ENCODE measurements at places on chromosomes 16 and 17.

DNA sequence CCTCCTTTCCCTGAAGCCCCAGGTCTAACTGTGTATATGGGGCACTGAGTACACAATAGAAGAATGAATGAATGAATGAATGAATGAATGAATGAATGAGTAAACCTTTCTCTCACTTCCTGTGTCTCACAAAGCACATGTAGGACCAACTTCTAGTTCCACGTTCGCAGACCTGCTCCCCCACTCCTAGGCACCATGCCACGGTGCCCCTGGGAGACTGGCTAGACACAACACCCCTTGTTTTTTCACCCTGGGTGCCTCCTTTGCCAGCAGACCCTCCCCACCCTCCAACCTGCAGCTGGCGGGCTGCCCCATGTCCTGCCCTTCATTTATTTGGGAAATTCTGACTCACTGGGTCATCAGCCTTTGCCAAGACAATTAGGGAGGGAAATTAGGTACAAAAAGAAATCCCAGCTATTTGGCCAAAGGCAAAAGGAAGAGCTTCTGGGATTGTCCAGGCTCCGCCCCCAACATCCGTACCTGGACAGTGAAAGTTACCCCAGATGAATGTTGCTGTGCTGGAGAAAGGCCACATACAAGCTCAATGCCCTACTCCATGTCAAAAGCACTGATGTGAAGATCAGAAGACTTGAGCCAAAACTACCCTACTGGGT lies 7.7 kb downstream of the CES1 start:
- DNase-seq = no peak

- DNase-seq = no peak
These were observed 243.4 kb upstream of the IRX5 start for GRCh38 chr16:54687043-54687899.

DNA sequence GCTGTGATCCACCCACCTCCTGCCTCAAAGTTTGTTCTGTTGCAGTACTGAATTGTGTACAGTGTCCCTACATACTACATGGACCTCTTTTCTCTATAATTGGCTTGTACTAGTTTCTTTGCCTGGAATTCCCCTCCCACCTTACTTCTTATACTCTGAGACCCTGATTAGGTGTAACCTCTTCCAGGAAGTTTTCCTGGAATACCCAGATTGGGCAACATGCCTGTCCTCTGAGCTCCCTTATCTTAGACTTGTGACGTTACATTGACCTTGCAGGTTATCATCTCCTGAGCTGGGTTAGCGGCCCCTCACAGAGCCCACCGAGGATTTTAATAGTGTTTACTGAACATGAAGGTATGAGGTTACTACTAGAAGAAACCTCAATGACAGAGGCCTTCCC lies 237.0 kb downstream of the ZNF423 start:
- no peak for DNase-seq

DNA sequence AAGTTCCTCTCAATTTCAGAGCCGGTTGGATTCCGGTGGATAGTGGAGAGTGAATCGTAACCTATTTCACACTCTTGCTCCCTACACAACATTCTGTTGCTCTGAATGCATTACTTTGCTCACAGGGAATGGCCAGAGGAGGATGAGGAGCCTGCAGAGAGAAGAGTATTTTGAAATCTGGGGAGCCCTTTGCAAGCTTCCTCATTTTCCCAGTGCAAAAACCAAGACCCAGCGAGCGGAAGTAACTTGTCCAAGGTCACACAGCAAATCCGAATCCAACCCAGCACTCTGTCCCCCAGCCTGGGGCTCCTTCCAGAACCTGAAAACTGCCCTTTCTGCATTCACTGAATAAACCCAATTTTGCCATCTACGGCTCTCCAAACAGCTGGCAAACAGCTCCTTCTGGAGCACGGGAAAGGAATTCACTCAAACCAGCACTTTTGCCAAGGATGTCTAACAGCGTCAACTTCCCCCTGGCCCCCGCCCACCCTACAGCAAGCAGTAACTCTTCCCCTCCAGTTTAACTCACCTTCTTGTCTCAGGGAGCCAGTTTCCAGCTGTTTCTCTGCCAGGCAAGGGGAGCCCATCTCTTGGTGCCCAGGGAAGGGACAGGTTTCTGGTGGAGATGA lies 557 bp downstream of the KCNG4 start:
- DNase-seq = no peak

DNA sequence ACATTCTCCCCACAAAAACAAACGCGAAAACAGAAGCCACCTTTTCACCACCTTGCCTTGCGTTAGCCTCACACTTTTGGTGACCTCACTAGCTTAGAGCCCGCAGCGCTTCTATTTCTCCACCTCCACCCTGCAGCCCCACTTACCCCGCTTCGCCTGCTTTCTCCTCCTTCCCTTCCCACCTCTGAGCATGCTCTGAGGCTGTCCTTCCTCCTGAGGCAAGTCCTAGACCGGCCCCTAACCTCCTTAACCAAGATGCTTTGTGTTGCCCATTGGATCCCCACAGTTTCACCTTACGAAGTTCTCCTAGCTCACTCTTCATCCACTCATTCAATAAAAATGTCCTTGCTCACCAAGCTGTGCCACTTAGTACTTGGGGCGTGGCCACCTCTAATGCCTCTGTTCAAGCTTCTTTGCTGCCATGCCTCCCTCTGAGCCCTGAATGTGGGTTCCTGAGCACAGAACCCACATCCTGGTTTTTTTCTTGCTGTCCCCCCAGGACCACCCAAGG lies 1.3 kb downstream of the GNGT2 start:
- DNase-seq = no peak

- DNase-seq = no peak
These were observed 52.1 kb upstream of the SMIM36 start for GRCh38 chr17:55563363-55563762.

DNA sequence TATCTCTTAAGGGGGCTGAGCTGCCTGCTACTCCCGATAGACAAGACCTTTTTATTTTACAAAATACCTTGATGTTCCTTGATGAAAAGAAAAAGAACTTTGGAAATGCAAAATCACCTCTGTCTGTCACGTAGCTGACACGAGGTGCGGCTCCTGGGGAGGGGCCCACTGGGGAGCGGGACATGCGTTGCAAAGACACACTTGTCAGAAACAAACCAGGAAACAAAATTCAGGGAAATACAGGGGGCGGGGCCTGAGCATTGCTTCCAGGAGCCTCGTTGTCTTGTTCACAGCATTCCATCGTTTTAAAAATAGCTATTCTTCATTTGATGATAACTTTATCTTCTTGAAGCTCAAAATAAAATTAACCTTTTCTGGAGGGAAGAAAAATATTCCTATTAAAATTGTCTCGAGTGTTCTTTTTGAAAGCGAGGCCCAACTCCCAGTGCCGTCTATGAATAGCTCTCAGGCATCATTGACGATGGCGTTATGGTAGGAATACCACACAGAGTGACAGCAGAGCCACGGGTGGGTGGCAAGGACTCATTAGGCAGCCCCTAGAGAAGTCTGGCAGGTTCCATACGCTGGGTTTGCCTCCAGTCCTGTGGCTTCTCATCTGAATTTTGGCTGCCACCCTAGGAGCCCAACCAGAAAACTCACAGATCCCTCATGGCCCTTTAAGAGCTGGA lies 286.9 kb downstream of the CPPED1 start:
- DNase-seq = no peak

DNA sequence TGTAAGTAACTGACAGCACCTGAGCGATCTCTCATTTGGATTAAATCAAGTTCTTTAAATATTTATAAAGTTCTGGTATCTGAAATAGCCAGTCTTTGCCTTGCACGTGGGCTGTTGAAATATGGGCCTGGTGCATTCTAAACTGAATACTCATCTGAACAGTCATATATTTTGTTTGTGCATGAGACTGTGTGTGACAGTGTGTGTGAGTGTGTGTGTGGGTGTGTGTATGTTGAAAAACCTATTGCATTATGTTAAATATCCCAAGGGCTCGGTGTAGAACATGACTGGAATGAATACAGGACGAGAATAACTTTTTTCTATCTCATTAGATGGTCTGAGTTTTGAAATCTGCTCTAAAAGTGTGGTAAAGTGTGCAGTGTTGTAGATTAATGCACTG lies 82.4 kb upstream of the TOX3 start:
- no peak for DNase-seq

DNA sequence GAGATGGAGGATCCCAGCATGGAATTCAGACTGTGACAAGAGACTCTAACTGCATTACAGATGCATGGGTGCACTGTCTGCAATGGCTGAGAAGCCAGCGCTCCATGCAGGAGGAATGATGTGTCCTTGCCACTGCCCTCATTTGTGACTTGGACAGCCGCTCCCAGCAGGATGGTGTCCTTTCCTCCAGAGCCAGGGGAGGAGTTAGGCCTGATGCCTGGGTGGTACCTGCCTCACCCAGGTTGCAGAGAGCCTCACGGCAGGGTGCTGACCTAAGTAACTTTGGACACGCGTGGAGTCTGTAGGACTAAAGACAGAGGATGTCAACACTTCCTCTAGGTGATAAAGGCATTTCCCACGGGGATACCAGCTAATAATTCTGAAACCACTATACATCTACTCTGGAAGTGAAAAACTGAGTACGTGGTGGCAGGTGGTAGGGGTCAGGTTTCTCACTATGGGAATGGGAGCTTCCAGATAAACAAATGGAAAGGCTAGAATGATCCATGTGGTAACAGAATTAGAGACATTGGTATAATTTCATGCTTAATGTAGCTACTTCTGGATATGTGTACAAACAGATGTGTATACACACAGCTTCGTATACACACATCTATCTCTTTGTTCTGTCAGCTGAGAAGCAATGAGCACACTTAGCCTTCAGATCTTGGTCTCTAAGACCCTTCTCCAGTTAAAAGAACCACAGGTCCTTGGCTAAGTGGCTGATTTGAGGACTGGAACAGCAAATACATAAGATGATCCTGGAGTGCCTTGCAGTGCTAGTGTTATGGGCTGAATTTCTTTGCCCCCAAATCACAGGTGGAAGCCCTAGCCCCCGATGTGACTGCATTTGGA lies 13.7 kb upstream of the CSNK1D start:
- DNase-seq = no peak

DNA sequence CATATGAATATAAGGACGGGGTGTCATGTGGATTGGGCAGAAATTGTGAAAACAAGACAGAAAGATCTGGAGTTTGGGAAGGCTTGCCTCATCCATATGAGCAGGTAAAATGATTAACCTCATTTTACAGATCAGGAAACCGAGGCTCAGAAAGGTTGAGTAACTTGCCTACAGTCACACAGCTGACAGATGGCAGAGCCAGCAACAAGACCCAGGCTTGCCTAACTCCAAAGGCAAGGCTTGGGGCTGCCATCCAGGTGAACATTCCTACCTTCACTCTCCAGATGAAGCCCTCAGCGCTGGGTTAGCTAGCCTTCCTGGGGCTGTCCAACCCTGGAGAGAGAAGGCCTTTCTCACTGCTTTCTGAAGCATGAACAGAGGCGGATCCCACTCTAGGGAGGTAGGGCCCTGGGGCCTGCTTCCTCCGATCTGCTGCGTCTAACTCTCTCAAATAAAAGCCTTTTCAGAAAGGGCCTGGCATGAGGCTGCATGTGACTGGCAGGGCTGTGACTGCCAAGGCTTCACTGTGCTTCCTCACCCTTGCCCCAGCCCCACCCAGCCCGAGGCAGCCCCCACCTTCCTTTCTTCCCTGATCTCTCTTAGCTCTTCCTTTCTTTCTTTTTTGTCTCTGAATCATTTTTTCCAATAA lies 107.8 kb downstream of the GNAO1 start:
- no peak for DNase-seq

- no peak for DNase-seq
These were observed 431.6 kb downstream of the CDH13 start for GRCh38 chr16:83058376-83058775.

- no peak for DNase-seq
These were observed 6.0 kb upstream of the ARL5C start for GRCh38 chr17:39171933-39172332.

GRCh38 chr16:87328846-87329245 lies 11.7 kb upstream of the C16orf95 start:
- DNase-seq = peak; percentile 60

DNA sequence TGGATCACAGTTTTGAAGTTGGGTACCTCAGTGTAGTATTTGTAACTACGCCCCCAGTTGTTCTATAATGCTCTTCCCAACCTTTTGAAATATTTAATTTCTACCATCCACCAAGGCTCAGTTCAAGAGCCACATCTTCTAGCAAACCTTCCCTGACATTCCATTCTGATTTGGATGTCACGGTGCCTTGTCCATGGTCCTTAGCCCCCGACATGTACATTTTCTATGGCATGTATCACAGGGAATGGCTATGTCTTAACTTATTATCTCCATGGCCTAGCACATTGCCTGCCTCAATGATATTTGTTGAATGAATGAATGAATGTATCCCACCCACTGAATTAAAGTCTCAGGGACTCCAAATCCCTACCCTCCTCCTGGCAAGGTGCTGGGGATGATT lies 6.4 kb upstream of the KRT28 start:
- no peak for DNase-seq

- DNase-seq = no peak
These were observed 2.8 kb downstream of the BRD7 start for GRCh38 chr16:50365791-50366575.

- no peak for DNase-seq
These were observed 12.5 kb downstream of the ABAT start for GRCh38 chr16:8686879-8687278.

DNA sequence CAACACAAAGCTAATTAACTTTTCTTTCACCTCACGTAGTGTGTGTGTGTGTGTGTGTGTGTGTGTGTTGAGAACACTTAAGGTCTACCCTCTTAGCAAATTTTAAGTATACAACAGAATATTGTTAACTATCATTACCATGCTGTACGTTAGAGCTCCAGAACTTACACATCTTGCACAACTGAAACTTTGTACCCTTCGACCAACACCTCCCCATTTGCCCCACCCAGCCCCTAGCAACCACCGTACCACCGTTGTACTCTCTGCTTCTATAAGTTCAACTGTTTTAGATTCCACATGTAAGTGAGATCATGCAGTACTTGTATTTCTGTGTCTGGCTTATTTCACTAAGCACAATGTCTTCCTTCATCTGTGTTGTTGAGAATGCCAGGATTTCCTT lies 28.1 kb upstream of the MLYCD start:
- no peak for DNase-seq

DNA sequence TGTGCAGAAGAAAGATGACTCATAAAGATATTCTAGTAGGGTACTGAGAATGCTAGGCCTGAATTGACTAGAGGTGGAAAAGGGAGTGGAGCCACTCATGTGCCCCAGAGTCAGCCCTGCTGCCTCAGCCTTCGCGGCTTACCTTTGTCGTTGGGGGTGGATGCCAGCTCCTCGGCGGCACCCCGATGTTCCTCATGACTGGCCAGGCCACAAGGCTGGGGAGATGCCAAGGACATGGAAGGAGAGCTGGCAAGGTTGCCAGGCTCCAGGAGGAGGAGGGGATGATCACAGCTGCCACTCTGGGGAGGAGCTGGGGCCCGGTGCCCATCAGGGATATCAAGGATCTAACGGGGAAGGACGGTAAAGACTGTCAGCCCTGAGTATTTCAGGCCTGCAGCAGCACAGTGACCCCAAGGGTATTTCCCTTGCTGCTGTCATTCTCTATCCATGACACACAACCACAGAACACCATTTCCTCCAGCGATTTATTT lies 9.7 kb upstream of the SLC35B1 start:
- peak; percentile 91 for DNase-seq

GRCh38 chr16:4380119-4381063 lies 8.7 kb downstream of the VASN start:
- no peak for DNase-seq

- DNase-seq = no peak
These were observed 615 bp downstream of the NHERF2 start for GRCh38 chr16:2027024-2028010.

Data from cerebellar nuclear complex (tissue), 1 donor.